Cerebellum (tissue), 4 donors: ENCODE measurements at places on chromosomes 16 and 17. TPM values are rescaled to one million over a fixed set of nuclear protein-coding genes. Genes with fewer than 3 reads are reported as not detected.

IL17C gene
- not detected for total RNA-seq

TBC1D3 gene
- not detected for total RNA-seq

TOM1L1 gene
- 15.6 TPM for total RNA-seq

GLTPD2 gene
- not detected for total RNA-seq

LPCAT2 gene
- total RNA-seq: 13.8 TPM

- DNase-seq: no peak
Measured at GRCh38 chr16:10339777-10340732, 45.8 kb upstream of the ATF7IP2 start.

GRCh38 chr16:80803339-80804055 is 901 bp downstream of the CDYL2 start:
- peak; percentile 40 for DNase-seq

GRCh38 chr16:48318630-48319029 is 66.6 kb downstream of the SIAH1 start:
- no peak for DNase-seq

GRCh38 chr16:90070440-90070839 is 6.7 kb downstream of the PRDM7 start:
- DNase-seq: no peak

- no peak for DNase-seq
Measured at GRCh38 chr16:53209429-53209828, 154.6 kb downstream of the CHD9 start.
